ENCODE measurements at places on chromosomes 7 and 10. TPM values are rescaled to one million over a fixed set of nuclear protein-coding genes. Genes with fewer than 3 reads are reported as not detected.
A peak's percentile ranks its signal among the peaks of the same experiment; 100 is the strongest.

DNA sequence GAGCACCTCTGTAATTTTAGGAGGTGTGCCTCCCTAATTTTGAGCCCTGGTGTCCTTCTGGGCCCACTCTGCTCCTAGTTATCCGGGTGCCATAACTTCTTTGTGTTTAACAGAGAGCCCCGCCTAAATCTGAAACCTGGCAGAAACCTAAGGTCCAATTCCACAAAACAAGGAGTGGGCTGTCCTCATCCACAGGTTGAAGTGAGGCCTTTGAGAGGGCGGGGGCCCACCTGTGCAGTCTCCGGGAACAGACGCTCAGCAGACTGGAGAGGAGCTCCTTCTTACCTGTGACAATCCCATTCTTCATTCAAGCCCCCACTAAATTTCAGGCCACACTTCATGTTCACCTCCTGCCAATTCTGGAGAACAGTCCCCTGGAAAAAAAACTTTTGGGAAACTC is 10.9 kb downstream of the TMEM72 start:
- no peak for DNase-seq

DNA sequence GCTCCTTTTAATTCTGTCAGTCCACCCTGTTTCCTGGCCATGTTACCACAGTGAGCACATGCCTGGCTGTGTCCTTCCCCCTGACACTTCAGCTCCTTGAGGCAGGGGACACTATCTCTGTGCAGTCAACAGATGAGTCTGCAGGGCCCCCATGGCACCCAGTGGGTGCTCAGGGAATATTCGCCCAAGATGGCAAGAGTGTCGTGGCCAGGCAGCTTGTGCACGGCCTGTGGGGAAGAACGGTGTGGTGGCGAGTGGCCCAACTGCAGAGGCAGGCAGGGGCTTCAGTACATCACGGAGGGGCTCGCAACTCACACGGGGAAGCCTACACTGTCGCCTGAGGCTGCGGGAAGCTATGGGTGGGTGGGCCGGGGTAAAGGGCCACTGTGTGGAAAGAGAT is 91.1 kb downstream of the TRRAP start:
- DNase-seq = no peak

DNA sequence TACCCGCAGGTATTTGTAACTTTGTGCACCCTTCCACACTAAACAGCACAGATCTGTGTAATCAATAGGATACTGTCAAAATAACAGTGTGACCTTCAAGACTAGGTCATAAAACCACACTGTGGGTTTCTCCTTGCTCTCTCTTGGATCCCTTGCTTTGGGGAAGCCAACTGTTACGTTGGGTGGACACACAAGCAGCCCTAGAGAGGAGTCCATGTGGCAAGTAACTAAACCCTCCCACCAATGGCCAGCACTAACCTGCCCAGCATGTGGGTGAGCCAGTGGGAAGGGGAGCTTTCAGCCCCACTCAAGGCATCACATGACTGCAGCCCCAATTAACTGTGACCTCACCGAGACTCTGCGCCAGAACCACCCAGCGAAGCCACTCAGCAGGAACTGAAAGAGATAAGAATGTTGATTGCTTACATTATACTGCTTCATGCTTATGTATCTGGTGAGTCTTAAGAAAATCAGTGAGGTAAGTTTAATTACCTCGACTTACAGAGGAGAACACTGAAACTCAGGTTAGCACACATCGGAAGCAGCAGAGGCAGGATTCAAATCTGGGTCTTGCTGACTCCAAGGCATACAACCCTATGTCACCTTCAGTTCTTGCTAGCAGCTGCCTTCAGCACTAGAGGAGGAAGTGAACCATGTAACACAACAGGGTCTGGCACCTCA is 9.4 kb upstream of the ZC3HAV1 start:
- no peak for DNase-seq

- no peak for DNase-seq
These were observed 55.7 kb downstream of the TMEM209 start for GRCh38 chr7:130149281-130150139.

DNA sequence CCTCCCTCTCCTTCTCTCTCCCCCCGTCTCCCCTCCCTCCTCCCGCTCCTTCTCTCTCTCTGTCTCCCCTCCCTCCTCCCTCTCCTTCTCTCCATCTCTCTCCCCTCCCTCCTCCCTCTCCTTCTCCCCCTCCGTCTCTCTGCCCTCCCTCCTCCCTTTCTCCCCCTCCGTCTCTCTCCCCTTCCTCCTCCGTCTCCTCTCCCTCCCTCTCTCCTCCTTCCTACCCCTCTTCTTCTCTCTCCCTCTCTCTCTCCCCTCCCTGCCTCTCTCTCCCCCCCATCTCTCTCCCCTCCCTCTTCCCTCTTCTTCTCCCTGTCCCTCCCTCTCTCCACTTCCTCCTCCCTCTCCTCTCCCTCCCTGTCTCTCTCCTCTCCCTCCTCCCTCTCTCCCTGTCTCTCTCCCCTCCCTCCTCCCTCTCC is 32.2 kb downstream of the AP5Z1 start:
- DNase-seq = no peak

DNA sequence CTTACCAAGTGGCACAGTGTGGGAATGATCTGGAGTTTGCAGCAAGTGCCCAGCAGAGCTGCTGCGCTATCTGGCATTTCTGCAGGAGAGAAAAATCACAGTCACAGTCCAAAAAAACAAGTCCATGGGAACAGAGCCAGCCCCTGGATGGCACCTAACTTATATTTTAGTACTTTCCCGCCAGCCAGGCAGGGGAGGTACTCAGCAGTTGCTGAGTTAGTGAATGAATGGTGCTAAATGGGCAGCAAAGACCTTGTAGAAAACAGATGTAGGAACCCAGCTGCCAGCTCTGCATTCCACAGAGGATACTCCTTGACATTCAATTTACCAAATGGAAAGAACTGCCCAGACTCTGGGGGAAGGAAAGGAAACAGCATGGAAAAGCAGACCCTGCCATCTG is 54.5 kb downstream of the GSDME start:
- no peak for DNase-seq

- DNase-seq = no peak
These were observed 33.8 kb downstream of the TPST1 start for GRCh38 chr7:66238773-66239466.

GRCh38 chr7:98762620-98763019 is 107.2 kb downstream of the TMEM130 start:
- no peak for DNase-seq

- peak; percentile 78 for DNase-seq
These were observed 528 bp upstream of the TNRC18 start for GRCh38 chr7:5423976-5424748.

GRCh38 chr10:108393089-108393488 is 1228.6 kb upstream of the SORCS1 start:
- DNase-seq = no peak

- no peak for DNase-seq
These were observed 57.0 kb downstream of the ZNF277 start for GRCh38 chr7:112263519-112263918.

GRCh38 chr10:19499291-19499770 is 316.9 kb upstream of the PLXDC2 start:
- no peak for DNase-seq

DNA sequence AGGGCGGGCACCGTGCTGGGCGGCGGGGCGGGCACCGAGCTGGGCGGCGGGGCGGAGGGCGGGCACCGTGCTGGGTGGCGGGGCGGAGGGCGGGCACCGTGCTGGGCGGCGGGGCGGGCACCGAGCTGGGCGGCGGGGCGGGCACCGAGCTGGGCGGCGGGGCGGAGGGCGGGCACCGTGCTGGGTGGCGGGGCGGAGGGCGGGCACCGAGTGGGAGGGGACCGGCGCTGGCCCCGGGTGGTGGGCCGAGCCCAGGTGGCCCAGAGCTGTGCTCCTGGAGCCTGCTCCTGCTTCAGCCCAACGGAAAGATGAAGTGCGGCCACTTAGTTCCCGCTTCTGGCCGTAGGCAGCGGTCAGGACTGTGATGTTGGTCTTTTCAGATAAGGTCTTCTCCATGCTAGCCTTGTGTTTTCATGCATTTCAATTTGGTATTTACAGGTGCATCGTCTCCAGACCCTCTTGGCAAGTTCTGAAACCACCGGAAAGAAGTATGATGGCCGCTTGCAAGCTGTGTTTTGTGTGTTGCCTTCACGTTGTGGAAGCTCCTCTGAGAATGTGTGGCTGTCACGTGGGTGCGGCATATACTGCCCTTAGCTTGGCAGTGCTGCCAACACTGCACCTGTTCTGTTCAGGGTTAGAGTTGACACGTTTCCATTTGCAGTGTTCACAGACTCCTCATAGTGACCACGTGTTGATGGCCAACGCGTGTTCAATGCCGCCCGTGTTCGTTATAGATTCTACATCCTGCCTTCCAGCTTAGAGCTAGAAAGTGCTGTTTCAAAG is 25.2 kb downstream of the IQCE start:
- DNase-seq = no peak

GRCh38 chr10:1426786-1427185 is 310.5 kb downstream of the ADARB2 start:
- DNase-seq = no peak

DNA sequence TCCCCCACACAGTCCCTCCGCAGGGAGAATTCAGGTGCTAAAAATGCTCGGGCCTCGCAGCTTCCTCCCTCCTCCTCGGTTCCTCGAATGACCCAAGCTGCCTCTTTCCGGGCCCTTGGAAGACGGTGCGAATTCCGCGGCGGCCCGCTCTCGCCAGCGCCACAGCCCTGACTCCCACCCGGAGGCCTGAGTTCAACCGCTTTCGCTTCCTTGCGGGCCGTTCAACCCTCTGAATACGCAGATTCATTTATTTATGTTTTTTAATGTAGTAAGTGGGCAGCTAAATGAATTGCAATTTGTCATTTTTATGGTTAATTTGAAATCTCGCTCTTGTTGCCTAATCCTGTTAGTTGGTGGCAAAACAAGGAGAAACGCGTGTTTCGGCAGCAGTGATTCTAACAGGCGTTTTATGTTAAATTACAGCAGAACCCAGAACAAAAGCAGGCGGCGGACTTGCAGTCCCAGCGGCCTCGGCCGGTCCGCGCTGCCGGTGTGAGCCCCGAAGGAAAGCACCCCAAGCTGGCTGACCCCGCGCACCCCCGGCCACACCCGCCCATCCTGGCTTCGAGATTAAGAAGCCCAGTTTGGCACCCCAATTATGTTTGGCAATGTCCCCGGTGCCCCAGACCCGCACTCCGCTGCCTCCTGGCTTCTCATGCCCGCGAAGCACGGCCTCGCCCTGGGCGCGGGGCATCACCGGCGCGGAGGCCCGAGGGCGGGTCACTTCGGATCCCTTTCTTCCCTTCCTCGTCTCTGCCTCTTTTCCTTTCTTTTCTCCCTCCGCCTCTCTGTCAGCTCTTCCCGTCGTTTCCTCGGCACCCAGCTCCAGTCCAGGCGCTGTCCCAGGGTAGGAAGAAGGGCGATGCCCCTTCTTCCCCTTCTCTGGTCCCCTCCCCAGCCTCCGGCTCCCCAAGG is 75.9 kb downstream of the INSIG1 start:
- no peak for DNase-seq

GRCh38 chr10:102729029-102730026 is 14.4 kb upstream of the WBP1L start:
- DNase-seq = peak; percentile 90

DNA sequence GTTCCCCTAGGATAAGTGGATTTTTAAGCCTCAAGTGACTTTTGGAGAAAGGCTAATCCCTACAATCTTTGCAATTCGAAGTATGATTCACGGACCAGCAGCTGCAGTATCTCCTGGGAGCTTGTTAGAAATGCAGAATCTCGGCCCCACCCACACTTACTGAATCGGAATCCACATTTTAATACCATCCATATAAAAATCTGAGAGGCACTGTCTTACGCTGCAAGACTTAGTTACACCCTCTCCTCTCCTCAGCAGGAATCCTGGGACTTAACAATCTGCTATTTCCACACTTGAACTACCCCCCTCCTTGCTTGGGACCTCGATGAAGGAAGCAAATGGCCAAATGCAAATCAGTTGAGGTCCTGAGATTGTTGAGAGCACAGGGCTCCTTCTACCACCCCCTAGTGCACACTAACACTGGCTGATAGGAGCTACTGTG is 21.0 kb downstream of the ITPRIP start:
- no peak for DNase-seq

DNA sequence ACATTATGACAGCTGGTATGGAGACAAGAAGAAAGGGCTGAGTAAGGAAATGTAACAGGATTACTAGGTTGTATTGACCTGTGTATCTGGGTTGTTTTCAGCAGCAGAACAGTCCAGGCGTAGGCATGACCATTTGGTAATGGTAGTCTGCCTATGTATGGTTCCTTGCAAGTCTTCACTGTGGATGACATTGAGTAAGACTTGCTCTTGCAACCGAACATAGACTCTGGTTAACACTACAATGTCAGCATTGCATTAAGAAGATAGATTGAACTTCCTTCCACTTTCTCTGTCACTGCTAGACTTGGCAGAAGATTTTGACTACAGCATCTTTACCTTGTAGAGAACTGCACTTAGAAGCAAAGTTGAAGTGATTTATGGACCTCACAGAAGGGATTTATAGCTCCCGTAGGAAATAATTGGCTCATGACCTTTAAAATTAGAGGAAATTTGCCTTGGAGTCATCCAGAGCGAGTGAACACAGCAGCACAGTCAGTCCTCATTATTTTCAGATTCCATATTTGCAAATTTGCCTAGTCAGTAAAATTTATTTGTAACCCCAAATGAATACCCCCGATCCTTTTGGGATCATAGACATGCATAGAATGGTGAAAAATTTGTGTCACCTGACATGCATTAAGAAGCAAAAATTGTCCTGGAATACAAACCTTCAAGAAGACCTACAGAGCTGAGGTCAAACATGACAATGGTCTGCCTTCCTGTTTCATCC is 79.6 kb upstream of the STRIP2 start:
- no peak for DNase-seq

The MKX gene
- 1.7 TPM for total RNA-seq

The SGPL1 gene
- total RNA-seq = 31.1 TPM

The STEAP4 gene
- total RNA-seq = 318 TPM

The CASP7 gene
- total RNA-seq = 18.6 TPM

The MYL10 gene
- total RNA-seq = not detected

The MEST gene
- 281 TPM for total RNA-seq

The SEMA3D gene
- total RNA-seq = 5.9 TPM

The AGBL3 gene
- 3.2 TPM for total RNA-seq

The PDE6C gene
- not detected for total RNA-seq

The RNF32 gene
- 1.9 TPM for total RNA-seq

The CCDC3 gene
- 77.8 TPM for total RNA-seq

The CALD1 gene
- 294 TPM for total RNA-seq

The OR2A7 gene
- 4.5 TPM for total RNA-seq
